ENCODE measurements at places on chromosomes 6 and 20. TPM values are rescaled to one million over a fixed set of nuclear protein-coding genes. Genes with fewer than 3 reads are reported as not detected.

GRCh38 chr6:31547727-31548543 is 527 bp downstream of the NFKBIL1 start:
- DNase-seq, result peak; percentile 35

DNA sequence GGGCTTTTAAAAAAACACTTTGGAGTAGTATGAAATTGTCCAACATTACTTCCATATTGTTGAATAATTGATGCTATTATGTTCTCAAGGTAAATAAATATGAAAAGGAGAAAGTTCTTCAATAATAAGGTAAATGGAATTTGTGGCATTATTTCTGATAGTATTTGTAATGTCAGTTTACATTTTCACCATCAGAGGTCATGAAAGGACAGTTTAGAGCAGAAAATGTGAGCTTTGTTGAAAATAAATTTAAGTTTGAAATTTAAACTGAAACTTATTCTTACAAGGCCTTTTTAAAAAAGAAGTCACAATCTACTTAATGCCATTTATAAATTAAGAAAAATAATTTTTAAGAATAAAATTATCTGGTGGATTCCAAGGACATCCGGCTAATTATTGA is 15.8 kb upstream of the CEP162 start:
- no peak for DNase-seq

DNA sequence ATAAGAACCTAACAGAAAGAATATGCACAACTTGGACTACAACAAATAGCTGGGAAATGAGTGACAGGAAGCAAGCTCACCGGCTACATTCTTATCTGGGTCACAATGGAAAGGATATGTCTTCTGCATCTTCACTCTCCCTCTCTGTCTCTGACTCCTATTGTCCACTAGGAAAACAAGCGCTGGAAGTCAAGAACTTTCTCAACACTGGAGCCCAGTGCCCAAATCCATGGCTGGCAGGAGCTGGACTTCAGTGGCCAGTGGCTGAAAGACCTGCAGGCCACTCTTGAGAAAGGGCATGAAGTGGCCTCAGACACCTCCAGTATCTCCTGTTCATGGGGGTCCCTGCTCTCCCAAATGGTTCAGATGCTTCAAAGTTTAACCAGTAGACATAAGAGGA is 62.0 kb downstream of the FAM50B start:
- DNase-seq, result no peak

- DNase-seq, result no peak
Observed at GRCh38 chr6:33343953-33344611, 26.5 kb upstream of the ZBTB22 start.

GRCh38 chr20:15179381-15179780 is 842.0 kb upstream of the FLRT3 start:
- DNase-seq, result no peak

- DNase-seq, result no peak
Observed at GRCh38 chr6:25012657-25013056, 76.9 kb upstream of the RIPOR2 start.

GRCh38 chr6:136007345-136007744 is 155.8 kb downstream of the PDE7B start:
- no peak for DNase-seq

- no peak for DNase-seq
Observed at GRCh38 chr6:24252280-24252679, 105.6 kb downstream of the DCDC2 start.

- DNase-seq, result peak; percentile 85
Observed at GRCh38 chr6:33781131-33781975, 7.6 kb downstream of the LEMD2 start.

GRCh38 chr6:33837971-33838665 is 34.3 kb upstream of the MLN start:
- peak; percentile 94 for DNase-seq

DNA sequence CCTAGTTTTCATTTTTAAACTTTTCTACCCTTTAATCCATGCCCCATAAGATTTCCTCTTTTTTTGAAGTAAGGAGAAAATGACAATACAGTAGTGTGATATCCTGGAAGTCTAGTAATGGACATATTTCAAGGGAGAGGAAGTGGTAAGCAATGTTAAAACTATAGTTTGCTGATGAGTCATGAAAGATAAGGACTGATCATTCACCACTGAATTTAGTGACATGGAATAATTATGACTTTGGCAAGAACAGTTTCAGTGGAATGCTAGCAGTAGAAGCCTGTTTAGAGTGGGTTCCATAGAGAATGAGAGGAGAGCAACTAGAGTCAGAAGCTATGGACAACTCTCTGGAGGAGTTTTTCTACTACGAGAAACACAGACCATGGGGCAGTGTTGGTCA is 24.9 kb upstream of the SLC2A12 start:
- no peak for DNase-seq

DNA sequence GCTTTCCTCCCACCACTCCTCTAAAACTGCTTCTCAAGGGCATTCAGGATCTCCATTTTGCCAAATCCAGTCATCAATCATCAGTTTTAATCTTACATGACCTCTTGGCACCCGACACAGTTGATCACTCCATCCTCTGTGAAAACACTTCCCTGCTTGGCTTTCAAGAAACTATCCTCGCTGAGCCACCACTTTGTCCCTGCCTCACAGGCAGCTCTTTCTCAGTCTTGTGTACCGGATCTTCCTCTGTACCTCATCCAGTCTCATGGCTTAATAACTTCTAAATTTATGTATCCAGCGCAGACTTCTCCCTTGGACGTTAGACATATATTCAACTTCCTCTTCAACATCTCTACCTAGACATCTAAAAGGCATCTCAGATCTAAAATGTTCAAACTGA is 89.9 kb downstream of the BTBD9 start:
- DNase-seq, result no peak

Gene BPIFB2
- total RNA-seq, result not detected

Gene EHMT2
- total RNA-seq, result 40.1 TPM

Gene RNF144B
- 5.8 TPM for total RNA-seq

Gene DLGAP4
- total RNA-seq, result 17.4 TPM

Gene THBS2
- total RNA-seq, result 1,102 TPM

Gene SULF2
- total RNA-seq, result 138 TPM

Gene ENPP5
- 5.3 TPM for total RNA-seq

Gene SLC2A10
- total RNA-seq, result 47.4 TPM

Gene DLL1
- total RNA-seq, result 0.36 TPM

Gene OR2H1
- total RNA-seq, result not detected

Gene SPINT3
- total RNA-seq, result not detected

All from osteoblast (primary cell).